ENCODE measurements at places on chromosomes 2 and 18.

GRCh38 chr2:84894758-84895520 is 10.5 kb upstream of the TMSB10 start:
- DNase-seq: no peak

DNA sequence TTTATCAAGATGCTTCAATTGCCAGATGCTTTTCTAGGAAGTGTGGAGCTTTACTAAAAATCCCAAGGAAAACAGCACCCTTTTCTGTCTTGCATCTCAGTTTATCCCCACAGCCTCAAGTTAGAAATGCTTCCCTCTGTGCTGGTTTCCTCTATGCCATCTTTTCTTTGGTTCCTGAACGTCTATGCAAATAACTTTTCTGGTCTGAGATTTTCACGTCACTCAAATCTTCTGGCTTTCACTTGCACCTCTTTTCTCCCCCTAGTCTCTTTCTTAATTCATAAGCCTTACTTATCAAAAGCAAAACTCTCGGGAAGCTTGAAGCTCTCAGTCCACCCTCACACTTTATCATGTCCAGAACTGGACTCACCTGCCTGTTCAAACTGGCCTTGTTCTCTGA is 33.9 kb downstream of the ARHGAP25 start:
- no peak for DNase-seq

- DNase-seq: no peak
Observed at GRCh38 chr2:209473930-209474419, 50.1 kb downstream of the MAP2 start.

DNA sequence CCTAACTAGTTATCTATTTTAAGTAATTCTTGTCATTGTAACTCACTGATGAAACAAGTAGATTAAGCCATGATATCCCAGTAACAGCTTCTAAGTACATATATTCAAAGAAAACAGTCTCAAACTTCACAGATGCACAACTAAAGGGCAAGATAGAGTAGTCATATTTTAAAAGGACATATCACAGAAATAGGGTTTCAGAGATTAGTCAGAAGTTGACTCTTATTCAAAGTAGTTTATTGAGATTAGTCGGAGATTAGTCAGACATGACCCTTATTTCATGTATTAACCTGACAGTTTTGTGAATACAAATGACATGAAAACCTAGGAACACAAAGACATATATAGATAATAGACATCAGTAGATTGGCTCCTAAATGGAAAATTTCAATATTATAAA is 15.9 kb upstream of the CHAC2 start:
- no peak for DNase-seq

DNA sequence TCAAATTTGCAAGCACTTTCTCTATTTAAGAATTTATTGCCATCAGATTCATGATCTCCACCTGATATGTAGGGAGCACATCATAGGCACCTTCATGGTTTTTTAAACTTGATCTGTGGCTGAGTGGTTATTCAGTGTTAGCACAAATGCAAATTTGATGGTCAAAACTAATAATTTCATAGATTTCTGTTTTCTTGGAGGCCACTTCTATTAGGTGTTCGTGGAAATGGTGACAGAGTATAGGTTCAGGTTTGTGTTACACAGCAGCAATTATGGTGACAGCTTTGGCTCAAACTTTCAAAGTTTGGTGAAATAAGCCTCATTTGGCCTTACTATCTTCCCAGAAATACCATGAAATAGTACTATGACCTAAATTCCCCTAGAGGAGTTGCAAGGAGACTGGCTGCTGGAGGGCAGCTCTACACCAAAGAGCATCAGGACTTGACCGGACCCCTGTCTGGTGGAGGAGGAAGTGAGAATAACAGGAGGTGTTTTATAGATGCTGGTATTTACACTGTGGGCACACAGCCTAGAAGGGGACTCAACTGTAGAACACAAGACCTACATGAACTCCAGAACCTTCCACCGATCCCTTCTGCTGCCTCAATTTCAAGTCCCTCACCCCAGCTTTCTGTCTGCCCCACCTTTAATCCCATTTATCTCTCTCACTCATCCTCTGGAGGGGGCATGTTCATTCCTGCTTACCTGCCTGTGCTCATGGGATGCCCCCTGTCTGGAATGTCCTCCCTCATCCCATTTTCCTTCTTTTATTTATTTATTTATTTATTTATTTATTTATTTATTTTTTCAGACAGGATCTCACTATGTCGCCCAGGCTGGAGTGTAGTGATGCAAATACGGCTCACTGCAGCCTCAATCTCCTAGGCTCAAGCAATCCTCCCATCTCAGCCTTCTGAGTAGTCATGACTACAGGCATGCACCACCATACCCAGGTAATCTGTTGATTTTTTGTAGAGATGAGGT is 132.9 kb upstream of the SIX2 start:
- DNase-seq: no peak

- DNase-seq: no peak
Observed at GRCh38 chr2:173606619-173607248, 252.1 kb downstream of the CDCA7 start.

DNA sequence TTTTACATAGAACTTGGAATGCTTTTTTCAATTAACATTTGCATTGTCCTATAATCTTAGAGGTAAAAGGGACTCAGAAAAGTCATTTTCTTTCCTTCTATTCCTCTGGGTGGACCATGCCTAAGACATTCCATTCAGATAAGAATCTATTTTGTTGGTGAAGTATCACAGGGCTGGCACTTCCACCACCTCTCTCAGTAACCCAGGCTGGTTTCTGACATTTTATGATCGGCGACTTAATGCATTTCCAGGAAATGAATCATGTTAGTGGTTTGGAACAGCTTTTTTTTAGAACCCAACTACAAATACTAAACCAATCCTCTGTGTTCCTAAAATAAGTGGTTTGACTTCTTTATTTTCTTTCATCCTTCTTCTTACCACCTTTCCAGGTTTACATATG is 27.0 kb downstream of the GAD1 start:
- no peak for DNase-seq

- no peak for DNase-seq
Observed at GRCh38 chr18:3620146-3621119, 170.5 kb downstream of the TGIF1 start.

GRCh38 chr2:174461221-174461620 is 25.6 kb downstream of the GPR155 start:
- no peak for DNase-seq

DNA sequence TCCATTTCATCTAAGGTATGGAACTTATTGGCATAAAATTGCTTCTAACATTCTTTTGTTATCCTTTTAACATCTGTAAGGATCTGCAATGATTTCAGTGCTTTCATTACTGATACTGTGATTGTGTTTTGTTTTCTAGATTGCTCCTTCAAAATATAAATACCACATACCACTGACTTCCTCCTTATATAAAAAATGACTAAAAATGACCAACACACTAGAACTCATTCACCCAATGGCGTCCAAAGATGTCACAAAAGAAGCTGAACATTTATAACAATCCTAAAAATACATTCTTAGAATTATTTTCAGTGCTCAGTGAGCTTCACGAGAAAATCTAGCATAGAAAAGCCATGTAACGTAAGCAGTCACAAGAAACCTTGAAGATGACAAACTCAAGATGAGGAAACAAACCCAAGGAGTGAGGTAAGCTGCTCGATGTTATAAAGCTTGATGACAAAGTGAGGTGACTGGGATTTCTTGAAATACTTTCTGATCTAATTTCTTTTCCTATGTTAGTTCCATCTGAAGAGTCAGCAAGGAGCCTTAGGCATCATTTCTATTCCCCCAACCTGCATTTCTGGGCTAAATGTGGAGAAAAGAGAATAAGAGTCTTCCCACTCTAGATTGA is 42.6 kb downstream of the PNO1 start:
- no peak for DNase-seq

GRCh38 chr18:63264871-63265270 is 54.7 kb downstream of the BCL2 start:
- no peak for DNase-seq

- DNase-seq: no peak
Observed at GRCh38 chr18:75083761-75084160, 125.2 kb downstream of the PTGR3 start.

DNA sequence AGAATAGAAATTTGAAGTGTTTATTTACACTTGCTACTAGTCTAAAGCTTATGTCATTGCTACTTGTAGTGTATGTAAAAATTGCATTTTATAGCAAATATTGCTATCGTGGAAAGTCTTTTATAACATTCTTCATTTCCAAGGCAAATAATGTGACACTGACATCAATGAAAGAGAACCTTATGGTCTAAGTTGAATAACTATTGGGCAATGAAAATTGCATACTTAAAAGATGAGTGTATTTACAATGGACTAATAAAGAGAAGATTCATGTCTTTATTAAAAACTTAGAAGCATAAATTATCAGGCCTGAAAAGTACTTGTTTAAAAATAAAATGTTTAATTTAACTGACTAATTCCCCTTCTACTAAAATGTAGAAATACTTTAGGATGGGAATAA is 82.2 kb downstream of the LRP1B start:
- no peak for DNase-seq

DNA sequence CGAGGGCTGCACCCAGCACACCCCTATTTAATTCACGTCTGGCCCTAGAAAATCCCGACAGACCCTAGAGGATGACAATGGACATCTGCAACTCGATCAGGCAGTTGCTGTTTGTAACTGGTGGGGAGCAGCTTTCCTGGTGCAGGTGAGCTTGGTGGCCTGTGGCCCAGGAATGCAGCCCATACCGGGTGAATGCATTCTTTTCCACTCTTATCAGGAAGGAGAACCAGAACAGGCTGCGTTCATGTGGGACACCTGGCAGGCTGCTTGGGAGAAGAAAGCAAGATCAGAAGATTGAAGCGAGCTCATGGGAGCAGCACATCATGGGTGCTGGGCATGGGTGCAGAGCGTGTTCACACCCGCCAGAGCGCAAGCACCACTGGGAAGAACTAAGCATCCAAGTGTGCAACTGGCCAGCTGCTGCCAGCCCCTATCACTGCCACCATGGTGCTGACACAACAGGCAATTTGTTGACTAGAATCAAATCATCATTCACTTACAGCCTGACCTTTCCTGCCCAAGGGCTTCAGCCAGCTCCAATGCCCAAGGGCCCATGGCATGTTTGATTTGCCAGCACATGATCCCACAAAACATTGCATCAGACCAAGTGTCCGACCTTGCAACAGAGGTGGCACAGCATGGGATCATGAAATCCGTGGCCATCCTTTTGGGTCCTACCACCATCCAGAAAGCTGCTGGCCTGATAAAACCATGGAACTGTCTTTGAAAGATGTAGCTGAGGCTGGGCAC is 241.7 kb upstream of the ID2 start:
- no peak for DNase-seq

- DNase-seq: no peak
Observed at GRCh38 chr2:36147670-36148390, 207.7 kb upstream of the CRIM1 start.

- no peak for DNase-seq
Observed at GRCh38 chr18:43542016-43542415, 264.7 kb upstream of the SYT4 start.

- no peak for DNase-seq
Observed at GRCh38 chr2:56297671-56298070, 113.9 kb downstream of the CCDC85A start.

GRCh38 chr18:42824178-42824577 is 291.3 kb downstream of the RIT2 start:
- no peak for DNase-seq

GRCh38 chr2:233227346-233227978 is 24.0 kb upstream of the ATG16L1 start:
- no peak for DNase-seq

DNA sequence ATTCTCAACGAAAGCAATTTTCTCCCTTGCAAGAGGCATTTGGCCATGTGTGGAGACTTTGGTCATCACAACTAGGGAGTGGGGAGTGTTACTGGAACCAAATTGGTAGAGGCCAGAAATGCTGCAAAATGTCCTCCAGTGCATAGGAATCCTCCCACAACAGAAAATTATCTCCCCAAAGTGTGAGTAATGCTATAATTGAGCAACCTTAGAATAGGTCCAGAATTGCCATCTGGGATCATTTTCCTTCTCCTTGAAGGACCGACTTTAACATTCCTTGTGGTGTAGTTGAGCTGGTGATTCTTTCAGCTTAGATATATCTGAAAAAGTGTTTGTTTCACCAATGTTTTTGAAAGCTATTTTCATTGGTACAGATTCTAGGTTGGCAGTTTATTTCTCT is 111.2 kb upstream of the SMIM21 start:
- no peak for DNase-seq

DNA sequence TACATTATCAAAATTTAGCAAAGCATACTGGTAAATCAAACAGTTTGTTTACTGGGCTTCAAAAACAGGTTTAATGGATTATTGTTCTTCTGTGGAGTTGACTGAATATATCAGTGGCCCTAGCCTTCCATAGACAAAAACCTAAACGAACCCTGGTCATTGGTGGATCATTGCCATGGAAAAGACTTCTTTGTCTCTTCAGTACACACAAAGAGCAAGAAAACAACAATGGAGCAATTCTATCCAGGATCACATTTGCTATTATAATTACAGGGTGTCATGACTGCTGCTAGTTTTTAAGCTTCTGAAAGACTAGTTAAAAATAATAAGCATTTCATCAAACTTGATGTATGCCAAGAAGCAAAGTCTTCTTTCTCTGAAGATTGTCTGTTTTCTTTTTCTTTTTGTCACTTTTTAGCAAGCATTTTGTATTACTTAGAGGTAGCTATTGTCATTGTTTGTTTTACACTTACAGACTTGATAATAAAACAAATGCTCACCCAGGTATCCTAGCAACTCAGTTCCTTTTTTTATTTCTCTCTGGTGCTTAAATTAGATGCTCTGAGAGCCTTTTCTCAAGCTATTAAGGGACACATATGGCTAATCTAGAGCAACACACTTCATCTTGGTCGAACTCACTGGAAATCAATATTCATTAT is 1228.7 kb upstream of the DDX18 start:
- DNase-seq: no peak

DNA sequence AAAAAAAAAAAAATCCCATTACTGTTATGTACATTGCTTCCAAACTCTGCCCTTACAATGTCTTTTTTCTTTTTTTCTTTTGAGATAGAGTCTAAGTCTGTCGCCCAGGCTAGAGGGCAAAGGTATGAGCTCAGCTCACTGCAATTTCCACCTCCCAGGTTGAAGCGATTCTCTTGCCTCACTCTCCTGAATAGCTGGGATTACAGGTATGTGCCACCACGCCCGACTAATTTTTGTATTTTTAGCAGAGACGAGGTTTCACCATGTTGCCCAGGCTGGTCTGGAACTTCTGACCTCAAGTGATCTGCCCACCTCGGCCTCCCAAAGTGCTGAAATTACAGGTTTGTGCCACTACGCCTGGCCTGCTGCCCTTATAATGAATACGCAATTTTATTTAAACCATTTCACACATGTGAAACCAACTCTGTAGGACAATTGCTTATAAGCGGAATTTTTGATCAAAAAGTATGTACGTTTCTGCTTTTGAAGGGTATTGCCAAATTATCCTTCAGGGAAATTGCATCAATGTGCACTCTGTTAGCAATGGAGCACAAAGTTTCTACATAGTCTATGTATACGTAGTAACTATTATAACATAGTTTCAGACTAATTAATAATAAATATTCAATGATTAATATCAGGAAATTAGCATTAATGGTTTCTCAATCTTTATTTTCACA is 55.7 kb upstream of the ACTR3 start:
- DNase-seq: no peak

GRCh38 chr2:175181877-175182308 is 383 bp upstream of the ATP5MC3 start:
- DNase-seq: no peak

- no peak for DNase-seq
Observed at GRCh38 chr18:62558015-62558663, 35.3 kb downstream of the ZCCHC2 start.
